ENCODE measurements at places on chromosomes 4 and X.

GRCh38 chrX:25432396-25432795 lies 416.6 kb upstream of the ARX start:
- DNase-seq: no peak
- H3K27ac ChIP-seq: no peak overlapping the region
- H3K27me3 ChIP-seq: no peaks in the 10 kb centered on the region
- no peaks in the 10 kb centered on the region for H3K4me1 ChIP-seq
- no peaks in the 10 kb centered on the region for H3K36me3 ChIP-seq
- H3K4me3 ChIP-seq: no peak overlapping the region

- no peaks in the 10 kb centered on the region for H3K27me3 ChIP-seq
- no peaks in the 10 kb centered on the region for H3K36me3 ChIP-seq
- no peak overlapping the region for H3K4me3 ChIP-seq
- H3K27ac ChIP-seq: no peak overlapping the region
- DNase-seq: no peak
Measured at GRCh38 chr4:79249881-79250503, 75.9 kb downstream of the NAA11 start.

DNA sequence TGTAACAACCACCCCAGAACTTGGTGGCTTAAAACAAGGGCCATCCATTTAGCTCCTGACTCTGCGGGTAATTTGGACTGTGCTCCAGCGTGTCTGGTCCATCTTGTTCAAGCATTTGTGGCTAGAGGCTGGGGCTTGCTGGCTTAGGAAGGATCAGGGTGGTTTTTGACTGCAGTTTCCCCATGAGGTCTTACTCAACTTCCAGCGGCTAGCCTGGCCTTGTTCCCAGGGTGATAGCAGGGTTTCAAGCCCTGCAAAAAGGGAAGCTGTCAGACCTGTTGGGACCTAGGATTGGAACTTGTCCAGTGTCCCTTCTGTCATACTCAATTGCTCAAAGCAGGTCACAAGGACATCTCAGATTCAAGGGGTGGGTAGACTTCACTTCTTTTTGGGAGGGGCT lies 205.9 kb downstream of the STIM2 start:
- no peaks in the 10 kb centered on the region for H3K4me1 ChIP-seq
- H3K36me3 ChIP-seq: no peaks in the 10 kb centered on the region
- H3K27me3 ChIP-seq: no peaks in the 10 kb centered on the region
- no peak overlapping the region for H3K4me3 ChIP-seq
- no peak overlapping the region for H3K27ac ChIP-seq

DNA sequence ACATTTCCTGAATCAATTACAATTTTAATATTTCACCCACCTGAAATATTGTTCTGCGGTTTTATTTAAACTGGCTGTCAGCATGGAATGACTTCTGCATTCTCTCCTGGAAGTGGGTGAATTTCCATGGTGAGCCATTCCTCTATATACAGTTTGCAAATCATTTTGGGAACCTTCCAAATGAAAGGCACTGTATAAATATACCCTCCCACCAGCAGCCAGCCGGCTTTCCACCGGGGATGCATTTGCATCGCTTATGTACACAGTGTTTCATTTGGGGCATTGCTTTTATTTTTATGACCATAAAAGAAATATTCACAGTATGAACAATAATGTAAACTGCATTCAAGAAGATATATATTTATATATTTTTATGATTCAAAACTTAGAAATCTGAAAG lies 4.7 kb upstream of the IL1RAPL1 start:
- H3K27me3 ChIP-seq: peaks cover 8% of the 10 kb centered on the region
- no peaks in the 10 kb centered on the region for H3K4me1 ChIP-seq
- peak; percentile 41 for DNase-seq
- H3K36me3 ChIP-seq: no peaks in the 10 kb centered on the region
- no peak overlapping the region for H3K27ac ChIP-seq

GRCh38 chr4:98627531-98628257 lies 30.7 kb downstream of the TSPAN5 start:
- no peaks in the 10 kb centered on the region for H3K36me3 ChIP-seq
- H3K4me1 ChIP-seq: peaks cover 17% of the 10 kb centered on the region
- H3K27ac ChIP-seq: peak overlapping the region; percentile 9
- no peaks in the 10 kb centered on the region for H3K27me3 ChIP-seq
- H3K4me3 ChIP-seq: no peak overlapping the region
- peak; percentile 78 for DNase-seq

DNA sequence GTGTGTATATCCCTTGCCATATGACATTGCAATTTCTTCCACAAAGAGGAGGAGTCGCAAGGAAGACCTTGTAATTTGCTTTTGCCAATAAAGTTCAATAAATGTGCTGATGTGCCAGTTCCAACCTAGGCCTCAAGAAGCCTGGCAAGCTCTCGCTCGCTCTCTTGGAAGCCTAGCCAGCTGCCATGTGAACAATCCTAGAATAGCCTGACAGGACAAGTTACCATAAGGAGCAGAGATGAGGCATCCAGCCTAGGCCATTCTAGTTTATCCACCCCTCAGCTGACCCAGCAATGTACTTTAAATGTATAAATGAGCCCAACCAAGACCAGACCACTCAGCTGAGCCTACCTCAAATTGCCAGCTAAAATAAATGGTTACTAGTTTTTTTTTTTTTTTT lies 145.7 kb upstream of the QRFPR start:
- H3K4me1 ChIP-seq: no peaks in the 10 kb centered on the region
- DNase-seq: no peak
- H3K27me3 ChIP-seq: no peaks in the 10 kb centered on the region

Data from spinal cord (tissue), 10 donors.